Spleen (tissue), 13 donors: ENCODE measurements at places on chromosomes 5 and 9. TPM values are rescaled to one million over a fixed set of nuclear protein-coding genes. Genes with fewer than 3 reads are reported as not detected.

The SYK gene
- total RNA-seq, result 119 TPM

The DOK3 gene
- 113 TPM for total RNA-seq

The SLC4A9 gene
- 0.10 TPM for total RNA-seq

The PCDHGA4 gene
- total RNA-seq, result 1.7 TPM

The SPINK5 gene
- total RNA-seq, result not detected

The FOXD4L5 gene
- not detected for total RNA-seq

The TMC1 gene
- not detected for total RNA-seq

The LRRTM2 gene
- 2.1 TPM for total RNA-seq

The PCDH12 gene
- 34.6 TPM for total RNA-seq

The P4HA2 gene
- total RNA-seq, result 8.2 TPM

The LCN6 gene
- 3.7 TPM for total RNA-seq

The WWC1 gene
- 0.60 TPM for total RNA-seq

The INSL4 gene
- not detected for total RNA-seq

The ACER2 gene
- total RNA-seq, result 4.3 TPM

The PRXL2C gene
- total RNA-seq, result 14.0 TPM

The PCDHB5 gene
- 2.2 TPM for total RNA-seq

The PRELID2 gene
- total RNA-seq, result 8.9 TPM

The GMCL2 gene
- total RNA-seq, result not detected
